Activated CD4-positive, CD25-positive, alpha-beta regulatory T cell (primary cell): ENCODE measurements at places on chromosomes 4 and X.

GRCh38 chr4:113977526-113977855 is 2.0 kb downstream of the ARSJ start:
- no peak for DNase-seq

- DNase-seq, result no peak
Observed at GRCh38 chrX:116862340-116862739, 399.6 kb upstream of the CT83 start.

DNA sequence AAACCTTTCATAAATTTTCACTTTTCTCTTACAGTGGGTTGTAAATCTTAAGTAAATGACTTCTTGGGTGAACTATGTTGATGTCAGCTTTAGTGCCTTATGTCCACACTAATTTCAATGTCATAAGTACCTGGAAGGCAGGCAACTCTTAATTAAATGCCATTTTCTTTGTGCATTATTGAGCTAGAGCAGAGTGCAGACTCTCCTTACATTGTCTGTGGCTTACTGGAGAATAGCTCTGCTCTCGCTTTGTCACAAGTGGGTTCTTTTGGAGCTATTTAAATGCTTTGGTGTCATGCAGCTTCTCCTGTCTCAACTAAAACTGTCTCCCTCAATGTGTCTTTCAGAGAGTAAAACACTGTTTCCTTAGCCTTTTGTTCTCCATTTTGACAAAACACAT is 411.6 kb downstream of the STIM2 start:
- no peak for DNase-seq

DNA sequence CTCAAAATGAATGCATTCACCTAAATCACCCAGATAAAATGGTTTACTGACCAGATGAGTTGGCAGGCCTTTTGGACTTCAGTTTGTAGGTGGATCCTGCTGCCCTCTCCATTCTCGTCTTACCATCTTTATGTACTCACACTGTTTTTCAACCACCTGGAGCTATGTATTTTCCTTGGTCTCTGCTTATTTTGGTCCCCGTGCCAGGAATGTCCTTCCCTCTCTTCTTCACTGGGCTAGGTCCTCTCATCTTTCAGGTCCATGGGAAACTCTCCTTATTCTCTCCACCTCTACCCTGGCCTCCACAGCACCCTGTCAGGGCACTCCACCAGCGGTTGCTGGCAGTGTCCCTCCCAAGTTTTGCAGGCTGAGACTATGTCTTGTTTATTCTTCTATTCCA is 2.6 kb downstream of the GPRIN3 start:
- no peak for DNase-seq

DNA sequence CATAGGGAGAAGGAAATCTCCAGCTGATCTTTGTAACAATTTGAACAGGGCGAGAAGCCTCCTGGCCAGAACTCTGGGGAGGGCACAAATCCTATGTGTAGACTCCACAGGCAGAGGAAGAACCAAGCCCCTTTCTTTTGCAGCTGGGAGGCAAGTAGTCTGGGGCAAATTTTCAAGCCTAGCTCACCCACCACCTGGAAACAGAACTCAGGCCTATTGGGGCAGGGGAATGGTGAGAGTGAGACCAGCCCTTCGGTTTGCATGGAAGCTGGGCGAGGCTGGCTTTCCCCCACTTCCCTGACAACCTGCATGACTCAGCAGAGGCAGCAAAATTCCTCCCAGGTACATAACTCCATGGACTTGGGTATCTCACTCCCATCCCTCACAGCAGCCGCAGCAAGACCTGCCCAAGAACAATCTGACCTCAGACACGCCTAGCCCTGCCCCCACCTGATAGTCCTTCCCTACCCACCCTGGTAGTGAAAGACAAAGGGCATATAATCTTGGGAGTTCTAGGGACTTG is 138.2 kb downstream of the EMCN start:
- no peak for DNase-seq

- DNase-seq, result no peak
Observed at GRCh38 chrX:54551801-54552200, 21.8 kb downstream of the GNL3L start.

GRCh38 chr4:54700986-54701385 is 43.2 kb downstream of the KIT start:
- no peak for DNase-seq

DNA sequence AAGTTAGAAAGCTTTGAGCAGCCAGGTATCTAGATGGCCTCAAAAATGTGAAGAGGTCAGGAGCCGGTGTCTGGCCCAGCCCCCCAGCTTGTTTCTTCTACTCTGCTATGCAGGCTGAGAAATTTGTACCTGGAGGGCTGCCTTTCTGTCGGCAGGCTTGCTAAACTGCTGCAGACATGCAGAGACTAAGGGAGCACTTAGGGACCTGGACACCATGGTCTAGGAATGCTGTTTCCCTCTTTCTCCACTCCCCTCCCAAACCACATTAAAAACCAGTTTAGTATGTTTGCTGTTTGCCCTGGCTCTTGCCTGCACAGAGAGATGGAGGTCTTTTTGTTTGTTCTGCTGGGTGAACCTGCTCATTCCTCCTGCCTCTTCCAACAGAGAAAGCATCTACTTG is 157.1 kb upstream of the DGKK start:
- DNase-seq, result no peak

- DNase-seq, result no peak
Observed at GRCh38 chr4:182475539-182475938, 232.3 kb downstream of the TENM3 start.

DNA sequence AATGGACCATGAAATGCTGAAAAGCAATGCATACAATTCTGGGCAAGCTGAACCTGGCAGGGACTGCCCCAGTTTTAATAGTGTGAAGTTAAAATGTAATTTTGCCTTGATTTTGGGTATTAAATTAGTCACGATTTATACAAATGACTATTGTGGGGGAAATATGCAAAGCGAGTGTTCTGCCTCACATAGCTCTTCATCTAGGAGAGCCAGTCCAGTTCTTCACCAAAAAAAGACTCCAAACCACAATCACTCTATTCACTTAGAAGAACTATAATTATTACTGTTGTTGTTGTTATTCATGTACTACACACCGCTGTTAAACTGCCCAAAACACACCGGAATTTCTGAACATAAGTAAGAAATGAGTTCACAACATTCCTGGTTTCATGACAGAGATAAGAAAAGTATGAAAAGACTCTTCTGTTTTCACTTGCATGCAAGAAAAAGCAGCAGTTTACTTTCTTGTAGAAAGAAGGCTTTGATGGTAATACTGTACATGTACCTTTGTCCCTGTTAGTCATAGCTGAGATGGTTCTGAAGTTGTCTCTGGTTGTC is 101.9 kb downstream of the QRFPR start:
- no peak for DNase-seq

DNA sequence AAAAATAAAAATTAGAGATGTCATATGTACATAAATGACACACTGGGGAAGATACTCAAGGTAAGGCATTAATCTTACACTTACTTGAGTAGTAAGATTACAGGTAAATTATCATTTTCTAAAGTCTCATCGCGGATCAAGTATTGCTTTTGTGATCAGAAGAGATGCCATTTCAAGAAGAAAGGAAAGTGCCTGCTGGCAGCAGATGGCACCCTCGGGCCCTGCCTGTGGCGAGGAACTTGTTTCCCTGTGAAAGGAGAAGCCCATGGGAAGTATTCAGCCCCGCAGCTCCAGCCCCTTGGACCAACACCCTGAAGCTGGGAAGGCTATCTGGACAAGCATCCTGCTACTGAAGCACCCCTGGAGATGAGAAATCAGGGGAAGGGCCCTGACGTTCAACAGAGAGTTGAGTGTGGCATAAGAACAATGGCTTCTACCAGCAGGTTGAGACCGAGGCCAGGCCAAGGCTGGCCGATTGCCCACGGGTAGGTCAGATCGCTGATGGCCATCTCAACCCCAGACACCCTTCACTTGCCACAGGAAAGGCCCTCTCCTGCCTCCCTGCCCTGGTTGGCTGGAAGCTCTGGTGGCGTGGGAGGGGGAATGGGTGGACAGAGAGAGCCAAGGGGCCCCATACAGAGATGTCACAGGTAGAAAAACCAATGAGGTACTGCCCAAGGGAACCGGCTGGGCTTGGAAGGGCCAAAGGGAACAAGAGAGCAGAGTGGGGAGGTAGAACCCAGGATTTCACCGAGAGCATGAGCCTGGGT is 18.8 kb upstream of the MXD4 start:
- DNase-seq, result no peak

DNA sequence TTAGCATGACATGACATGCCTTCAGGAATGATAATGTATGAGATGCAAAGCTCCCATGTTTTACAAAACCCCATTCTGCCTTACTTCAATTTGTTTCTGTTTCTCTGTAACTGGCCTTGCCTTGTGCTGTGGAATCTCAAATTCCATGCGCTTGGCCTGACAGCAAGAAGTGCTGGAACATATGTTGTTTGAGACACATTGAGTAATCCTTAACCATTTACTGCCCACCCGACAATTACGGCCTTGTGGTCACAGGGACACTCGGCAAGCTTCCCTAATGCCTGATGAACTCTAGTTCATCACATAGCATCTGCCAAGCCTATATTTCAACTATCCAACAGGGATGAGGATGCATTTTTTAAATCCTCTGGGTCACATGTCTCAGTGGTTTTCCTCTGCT is 226.4 kb upstream of the CASK start:
- no peak for DNase-seq

- DNase-seq, result no peak
Observed at GRCh38 chr4:56649445-56650261, 31.4 kb downstream of the HOPX start.

GRCh38 chr4:1012034-1012739 is 761 bp downstream of the FGFRL1 start:
- no peak for DNase-seq

GRCh38 chr4:41881981-41882624 is 53.1 kb upstream of the TMEM33 start:
- no peak for DNase-seq

- no peak for DNase-seq
Observed at GRCh38 chrX:39912126-39912525, 185.6 kb downstream of the BCOR start.

GRCh38 chr4:38381788-38382187 is 282.2 kb upstream of the KLF3 start:
- DNase-seq, result no peak

DNA sequence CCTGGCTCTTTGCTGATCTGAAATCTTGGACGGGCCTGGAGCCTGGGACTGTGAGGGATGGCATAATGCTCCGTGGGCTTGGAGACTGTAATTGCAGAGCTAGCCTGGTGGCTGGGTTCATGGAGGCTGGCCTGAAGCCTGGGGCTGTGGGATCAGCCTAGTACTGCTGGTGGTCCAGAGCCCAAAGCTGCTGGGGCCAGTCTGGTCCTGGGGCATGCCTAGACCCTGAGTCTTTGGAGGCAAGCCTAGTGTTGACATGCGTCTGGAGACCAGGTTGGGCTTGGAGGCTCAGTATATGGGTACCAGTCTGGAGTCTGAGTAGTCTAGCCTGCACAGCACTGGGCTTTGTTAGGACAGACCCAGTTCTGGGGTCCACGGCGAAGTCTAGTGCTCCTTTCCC is 172.0 kb upstream of the ZC4H2 start:
- no peak for DNase-seq

- DNase-seq, result no peak
Observed at GRCh38 chr4:159016593-159017024, 86.3 kb upstream of the RAPGEF2 start.

DNA sequence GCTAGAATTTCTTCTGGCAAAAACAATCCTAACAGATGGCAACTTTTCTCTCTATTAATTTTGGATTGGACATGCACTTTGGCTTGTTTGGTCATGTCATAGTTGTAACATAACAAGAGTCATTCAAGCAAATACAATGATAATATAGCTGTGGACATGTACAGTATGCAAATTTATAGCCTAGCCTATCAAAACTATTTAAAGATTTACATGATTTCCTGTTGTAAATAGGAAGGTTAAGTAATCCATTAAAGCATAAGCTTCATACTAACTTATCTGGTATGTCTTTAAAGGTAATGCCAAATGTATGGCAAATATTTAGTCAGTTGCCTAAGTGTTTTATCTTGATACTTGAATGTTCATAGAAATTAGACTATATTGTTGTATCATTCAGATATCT is 45.3 kb downstream of the RPA4 start:
- DNase-seq, result no peak

- DNase-seq, result no peak
Observed at GRCh38 chr4:138199568-138200235, 42.4 kb downstream of the SLC7A11 start.

DNA sequence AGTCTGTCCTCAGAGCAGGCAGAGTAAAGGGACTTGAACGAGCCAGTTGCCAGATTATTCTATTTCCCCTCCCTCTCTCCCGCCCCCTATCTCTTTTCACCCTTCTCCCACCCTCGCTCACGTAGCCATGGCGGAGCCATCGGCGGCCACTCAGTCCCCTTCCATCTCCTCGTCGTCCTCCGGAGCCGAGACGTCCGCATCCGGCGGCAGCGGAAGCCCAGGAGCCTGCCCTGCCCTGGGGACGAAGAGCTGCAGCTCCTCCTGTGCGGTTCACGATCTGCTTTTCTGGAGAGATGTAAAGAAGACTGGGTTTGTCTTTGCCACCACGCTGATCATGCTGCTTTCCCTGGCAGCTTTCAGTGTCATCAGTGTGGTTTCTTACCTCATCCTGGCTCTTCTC is 106.2 kb upstream of the SMAD1 start:
- no peak for DNase-seq

- no peak for DNase-seq
Observed at GRCh38 chr4:113026556-113026955, 22.9 kb upstream of the ANK2 start.

DNA sequence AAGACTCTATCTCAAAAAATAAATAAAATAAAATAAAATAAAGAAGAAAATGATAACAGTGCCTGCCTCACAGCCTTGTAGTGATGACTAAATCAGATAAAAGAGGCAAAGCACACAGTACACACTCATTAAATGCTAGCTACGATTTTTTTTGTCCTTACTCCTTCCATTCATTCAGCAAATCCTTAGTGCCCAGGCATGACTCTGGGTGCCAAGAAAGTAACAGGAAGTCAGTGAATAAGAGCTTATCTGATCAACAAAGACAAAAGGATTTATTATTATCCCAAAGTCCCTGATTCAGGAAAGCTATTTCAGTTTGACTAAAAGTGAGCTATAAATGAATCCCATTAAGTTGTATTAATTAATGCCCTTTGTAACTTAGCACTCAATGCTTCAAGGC is 92.7 kb downstream of the SH3KBP1 start:
- no peak for DNase-seq

GRCh38 chr4:170336238-170336775 is 246.6 kb upstream of the AADAT start:
- no peak for DNase-seq

- DNase-seq, result no peak
Observed at GRCh38 chr4:166827167-166827566, 407.1 kb downstream of the SPOCK3 start.

DNA sequence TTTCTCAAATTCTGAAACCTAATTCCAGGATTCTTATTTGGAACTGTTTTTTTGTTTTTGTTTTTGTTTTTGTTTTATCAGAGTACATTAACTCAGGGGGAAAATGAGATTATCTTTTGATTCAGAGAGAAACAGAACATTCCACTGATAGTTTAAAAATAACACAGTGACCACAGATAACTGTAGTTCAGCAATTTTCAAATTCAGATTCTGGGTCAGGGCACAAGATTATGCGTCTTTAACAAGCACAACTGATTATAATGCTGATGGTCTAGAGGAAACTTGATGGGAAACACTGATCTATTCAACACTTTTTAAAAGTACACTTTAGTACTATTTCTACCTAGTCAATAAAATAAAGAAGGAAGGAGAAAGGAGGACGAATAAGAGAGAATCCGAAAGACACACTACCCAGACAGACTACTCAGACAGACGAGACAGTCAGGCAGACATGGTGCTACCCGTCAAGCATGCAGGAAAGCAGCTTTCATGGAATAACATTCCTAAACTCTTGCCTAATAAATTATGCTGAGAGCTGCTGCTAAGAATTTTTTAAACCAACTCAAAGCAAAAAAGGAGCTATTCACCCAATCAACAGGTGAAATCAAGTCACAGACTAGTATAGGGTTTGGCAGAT is 59.0 kb downstream of the APBB2 start:
- DNase-seq, result no peak
